ENCODE measurements at places on chromosomes 7 and 10. TPM values are rescaled to one million over a fixed set of nuclear protein-coding genes. Genes with fewer than 3 reads are reported as not detected.

GRCh38 chr10:96675846-96676245 is 44.5 kb downstream of the PIK3AP1 start:
- DNase-seq = no peak

DNA sequence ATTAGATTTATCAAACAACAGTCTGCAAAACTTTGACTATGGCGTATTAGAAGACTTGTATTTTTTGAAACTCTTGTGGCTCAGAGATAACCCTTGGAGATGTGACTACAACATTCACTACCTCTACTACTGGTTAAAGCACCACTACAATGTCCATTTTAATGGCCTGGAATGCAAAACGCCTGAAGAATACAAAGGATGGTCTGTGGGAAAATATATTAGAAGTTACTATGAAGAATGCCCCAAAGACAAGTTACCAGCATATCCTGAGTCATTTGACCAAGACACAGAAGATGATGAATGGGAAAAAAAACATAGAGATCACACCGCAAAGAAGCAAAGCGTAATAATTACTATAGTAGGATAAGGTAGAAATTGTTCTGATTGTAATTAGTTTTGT is 31.4 kb downstream of the LRRC17 start:
- DNase-seq = no peak

DNA sequence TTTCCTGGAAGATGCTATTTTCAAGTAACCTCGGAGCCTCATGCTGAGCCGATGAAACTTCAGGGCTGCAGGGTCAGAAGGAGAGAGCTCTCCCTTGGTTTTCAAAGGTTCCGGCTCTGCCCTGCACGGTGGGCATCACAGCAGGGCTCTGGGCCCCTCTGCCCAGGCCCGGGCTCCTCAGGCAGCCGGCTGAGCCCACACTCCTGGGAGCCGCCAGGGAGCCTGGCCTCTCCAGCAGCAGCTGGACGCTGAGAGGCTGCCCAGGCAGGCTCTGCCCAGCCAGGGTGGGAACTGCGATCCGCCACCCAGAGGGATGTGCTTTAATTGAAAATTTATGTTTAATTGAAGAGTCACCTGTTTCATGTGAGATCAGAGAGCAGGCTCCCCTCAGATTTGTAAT is 97.5 kb upstream of the MGMT start:
- DNase-seq = no peak

DNA sequence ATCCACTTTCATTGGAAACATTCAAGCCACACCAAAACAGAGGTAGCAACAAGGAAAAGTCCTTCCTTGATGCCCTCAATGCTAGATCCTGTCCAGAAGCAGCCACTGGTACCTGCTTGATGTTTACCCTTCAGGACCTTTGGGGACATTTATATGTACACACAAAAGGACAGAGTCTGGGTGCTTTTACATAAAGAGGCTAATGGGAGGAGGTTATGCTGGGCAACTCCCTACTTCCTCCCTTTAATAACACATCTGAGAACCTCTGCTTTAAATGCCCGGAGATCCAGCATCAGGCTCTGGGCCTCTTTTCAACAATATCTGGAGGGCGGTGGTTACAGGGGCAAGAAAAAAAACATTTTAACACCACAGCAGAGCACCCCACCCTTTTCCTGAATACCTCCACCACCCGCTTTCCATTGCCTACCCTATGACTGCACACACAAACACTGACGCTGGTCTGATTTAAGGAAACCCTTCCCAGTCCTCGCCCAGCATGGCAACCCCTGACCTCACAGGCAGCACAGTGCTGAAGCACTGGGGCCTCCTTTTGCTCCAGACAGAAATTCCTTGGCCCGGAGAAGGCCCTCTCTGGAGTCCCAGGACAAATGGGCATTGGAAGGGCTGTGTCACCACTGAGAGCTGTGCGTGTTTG is 39.3 kb upstream of the DUSP5 start:
- no peak for DNase-seq

- DNase-seq = no peak
Measured at GRCh38 chr7:116977172-116977571, 23.9 kb downstream of the ST7 start.

DNA sequence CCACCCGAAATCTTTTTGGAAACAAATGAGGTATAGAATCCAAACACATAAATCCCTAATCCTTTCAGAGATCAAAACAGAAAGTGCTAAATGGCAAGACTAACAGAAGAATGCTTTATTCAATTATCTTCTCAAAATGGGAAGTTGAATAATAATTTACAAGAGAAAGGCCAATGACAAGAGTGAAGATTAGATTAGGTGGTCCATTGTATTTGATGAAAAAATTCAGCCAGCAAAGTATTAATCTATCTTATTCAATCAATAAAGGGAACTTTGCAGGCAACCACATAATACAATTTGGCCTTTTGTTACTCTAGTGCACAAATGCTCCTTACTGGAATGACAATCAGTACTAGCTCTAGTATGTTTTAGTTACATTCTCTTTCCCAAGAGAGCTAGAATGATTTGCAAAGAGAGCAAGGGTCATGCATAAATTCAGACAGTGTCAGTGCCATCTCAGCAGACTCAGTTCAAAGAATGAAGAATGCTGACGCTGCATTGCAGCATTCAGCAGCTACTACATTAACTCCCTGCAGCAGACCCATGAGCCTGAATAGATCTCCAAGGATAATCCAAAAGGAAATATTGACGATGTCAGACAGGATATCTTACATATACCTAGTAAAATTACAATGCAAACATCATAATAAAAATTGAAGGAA is 131.8 kb downstream of the ANK3 start:
- DNase-seq = no peak

GRCh38 chr7:49714182-49714581 is 59.3 kb upstream of the VWC2 start:
- DNase-seq = no peak

GRCh38 chr7:100443096-100443840 is 7.0 kb upstream of the PPP1R35 start:
- no peak for DNase-seq

DNA sequence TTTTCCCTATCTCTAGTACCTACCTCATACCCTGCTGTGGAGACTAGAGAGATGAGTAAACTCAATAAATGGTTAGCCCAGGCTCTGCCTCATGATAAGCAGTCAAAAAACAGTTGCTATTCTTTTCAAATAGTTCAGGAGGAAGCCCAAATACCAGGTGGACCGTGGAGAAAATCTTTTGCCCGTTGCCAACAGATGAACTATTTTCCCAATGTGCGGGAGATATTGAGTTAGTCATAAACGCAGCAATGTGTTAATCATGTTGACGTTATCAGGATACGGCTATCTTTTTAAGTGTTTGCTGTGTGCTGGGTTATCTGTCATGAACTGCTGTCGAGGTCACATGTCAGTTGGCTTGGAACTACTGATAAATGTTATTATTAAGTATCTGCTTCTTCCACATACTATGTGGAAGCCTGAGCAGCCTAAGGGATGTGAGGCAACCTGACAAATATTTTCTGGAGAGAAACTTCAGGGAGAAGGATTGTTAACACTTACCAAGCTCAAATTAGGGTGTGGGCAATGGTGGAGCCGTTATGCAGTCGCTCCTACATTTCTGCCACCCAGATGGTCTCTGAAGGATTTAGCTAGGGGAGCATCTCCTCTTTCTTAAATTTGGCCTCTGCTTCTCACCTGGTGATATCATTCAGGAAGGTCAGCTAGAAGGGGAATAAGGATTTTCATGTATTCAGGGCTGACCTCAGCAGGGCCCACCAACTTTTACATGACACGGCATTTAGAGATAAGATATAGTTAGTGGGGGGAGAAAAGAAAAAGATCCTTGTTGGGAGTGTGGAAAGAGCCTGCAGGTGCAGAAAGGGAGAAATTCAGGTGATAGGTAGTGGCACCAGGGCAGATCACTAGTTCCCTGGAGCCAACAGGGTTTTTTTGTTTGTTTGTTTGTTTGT is 33.5 kb upstream of the SLC26A3 start:
- DNase-seq = no peak

DNA sequence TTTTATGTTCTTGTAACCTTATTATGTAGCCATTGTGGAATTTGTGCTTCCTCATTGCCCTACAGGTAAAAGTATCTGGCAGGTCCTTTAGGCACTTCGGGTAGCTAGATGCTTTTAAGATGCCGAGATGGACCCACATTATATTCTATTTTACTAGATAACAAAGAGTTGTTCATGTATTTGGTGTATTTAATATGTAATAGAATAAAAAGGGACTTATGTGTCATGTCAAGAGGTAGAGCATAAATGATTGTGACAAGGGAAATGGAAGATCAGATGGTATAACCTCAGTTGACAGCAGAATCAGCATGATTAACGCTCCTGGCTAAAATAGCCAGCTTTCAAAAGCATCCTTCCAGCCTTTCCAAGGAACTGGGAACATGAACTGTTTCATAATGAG is 50.6 kb downstream of the NPY start:
- no peak for DNase-seq

- DNase-seq = peak; percentile 96
Measured at GRCh38 chr7:156892821-156893706, at the start of gene LMBR1. Gene LMBR1, minus strand, starts transcription at chr7:156893183. Its CDS starts 190 bp downstream, at chr7:156892993.

DNA sequence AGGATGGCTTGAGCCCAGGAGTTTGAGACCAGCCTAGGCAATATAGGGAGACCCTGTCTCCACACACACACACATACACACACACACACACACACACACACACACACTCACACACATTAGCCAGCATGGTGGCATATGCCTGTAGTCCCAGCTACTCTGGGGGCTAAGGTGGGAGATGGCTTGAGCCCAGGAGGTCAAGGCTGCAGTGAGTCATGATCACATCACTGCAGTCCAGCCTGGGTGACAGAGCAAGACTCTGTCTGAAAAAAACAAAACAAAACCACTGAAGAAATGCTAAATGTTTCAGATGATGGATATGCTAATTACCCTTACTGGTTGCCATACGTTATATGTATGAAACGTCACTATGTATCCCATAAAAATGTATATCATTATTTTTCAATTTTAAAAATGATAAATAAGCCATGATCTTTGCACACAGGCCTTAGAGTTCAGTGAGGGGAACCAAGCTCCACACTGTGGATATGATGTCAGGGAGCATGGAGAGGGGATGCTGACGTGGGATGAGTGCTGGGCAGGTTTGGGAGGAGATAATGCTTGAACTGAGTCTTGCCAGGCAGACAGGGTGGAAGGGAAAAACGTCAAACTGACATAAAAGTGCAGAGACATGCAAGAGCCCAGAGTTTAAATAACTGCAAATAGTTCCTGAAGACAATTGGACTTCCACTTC is 45.9 kb upstream of the ARHGAP12 start:
- no peak for DNase-seq

- no peak for DNase-seq
Measured at GRCh38 chr7:94272821-94273583, 121.7 kb upstream of the COL1A2 start.

- DNase-seq = peak; percentile 67
Measured at GRCh38 chr7:134327896-134328295, 11.2 kb upstream of the SLC35B4 start.

DNA sequence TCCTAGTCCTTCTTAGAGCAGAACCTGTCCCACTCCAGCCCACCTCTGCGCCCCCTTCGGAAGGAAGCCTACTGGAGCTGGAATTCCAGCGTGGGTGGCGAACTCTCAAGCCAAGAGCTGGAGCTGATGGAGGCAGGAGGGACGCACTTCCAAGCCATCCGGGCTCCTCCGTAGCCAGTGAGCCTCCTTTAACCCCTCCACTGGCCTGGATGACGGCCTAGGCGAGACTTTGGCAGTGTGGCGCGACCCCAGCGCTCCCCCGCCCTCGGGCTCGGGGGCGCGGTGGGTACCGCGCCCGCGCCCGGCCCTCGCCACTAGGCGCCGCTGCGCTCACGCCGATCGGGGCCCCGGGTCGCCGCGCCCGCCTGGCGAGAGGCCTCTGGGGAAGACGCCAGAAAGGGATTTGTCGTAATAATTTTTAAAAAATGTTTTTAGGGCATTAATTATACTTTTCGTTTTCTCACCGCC is 5.1 kb upstream of the EMX2 start:
- DNase-seq = no peak

GRCh38 chr10:82462910-82463551 is 588.0 kb downstream of the NRG3 start:
- no peak for DNase-seq

DNA sequence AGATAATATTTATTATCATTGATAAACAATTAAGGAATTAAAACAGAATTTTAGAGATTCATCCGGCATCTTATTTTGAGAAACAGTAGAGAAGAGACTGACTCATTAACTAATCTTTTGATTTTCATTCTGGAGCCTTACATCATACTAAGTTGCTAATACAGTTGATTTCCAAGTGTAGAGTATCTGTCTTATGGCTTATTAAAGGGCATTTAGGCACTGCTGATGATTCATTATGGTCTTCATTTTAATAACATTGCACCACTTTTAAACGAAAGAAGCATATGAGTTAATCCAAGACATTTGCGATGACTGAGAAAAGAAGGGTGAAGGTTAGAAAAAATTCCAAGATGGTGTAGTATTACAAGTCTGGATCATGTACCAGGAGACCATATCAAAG is 186.0 kb upstream of the CACNA2D1 start:
- no peak for DNase-seq

DNA sequence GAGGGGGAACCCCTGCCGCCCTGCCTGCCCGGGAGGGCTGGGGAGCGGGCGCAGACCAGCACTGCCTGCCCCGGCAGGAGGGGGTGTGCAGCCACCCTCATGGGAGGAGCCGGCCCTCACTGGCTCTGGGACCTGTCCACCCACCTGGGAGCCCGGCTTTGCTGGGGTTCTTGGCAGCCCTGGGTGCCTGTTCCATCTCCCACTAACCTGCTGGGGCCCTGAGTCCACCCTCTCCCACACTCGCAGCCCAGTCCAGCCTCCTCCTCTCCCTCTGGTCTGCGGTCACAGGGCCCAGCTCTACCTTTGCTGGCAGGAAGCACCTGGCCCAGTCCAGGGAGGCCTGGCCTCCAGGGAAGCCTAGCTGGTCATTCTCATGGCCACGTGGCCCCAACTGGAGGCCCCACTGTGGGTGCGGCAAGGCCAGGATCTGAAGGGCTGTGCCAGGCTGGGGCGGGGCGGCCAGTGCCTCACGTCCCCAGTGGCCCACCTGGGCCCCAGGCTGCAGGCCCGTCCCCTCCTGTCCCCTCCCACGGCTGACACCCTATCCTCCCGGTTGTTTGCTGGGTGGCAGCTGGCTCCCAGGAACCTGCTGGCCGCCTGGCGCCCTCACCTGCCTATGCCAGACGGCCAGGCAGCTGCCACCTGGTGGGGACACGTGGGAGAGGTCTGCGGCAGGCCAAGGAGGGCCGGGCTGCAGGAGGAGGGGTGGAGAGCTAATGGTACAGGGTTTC is at the start of gene TMEM184A:
TSS of gene TMEM184A (minus strand) at position 393 of the 731 bp plus-strand sequence. CDS start 721 bp downstream, outside the sequence.
- peak; percentile 98 for DNase-seq

- peak; percentile 34 for DNase-seq
Measured at GRCh38 chr10:77456414-77456813, 181.2 kb downstream of the KCNMA1 start.

DNA sequence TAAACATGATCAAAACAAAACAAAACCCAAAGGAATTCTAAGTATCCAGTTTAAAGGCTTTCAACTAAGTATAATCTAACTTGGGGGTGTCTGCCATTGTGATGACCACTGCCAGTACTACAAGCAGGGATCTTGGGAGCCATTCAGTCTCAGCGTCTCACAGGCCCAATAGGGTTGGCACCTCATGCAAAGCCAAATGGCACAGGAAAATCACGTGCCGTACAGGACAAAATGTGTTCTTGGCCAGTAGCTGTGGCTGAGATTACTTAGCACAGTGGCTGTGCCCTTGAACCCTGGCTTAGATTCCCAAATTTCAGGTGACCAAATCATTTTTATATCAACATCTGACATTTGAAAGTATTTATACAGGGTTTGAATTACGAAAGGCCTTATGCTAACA is 50.0 kb downstream of the DLD start:
- no peak for DNase-seq

Gene MRPS16
- total RNA-seq = 78.0 TPM

Gene FAM25G
- not detected for total RNA-seq

Gene CPN1
- not detected for total RNA-seq

Gene LBX1
- not detected for total RNA-seq
